ENCODE measurements at places on chromosomes 1 and 21. TPM values are rescaled to one million over a fixed set of nuclear protein-coding genes. Genes with fewer than 3 reads are reported as not detected.

SHISAL2A gene
- total RNA-seq = 3.2 TPM

FMOD gene
- total RNA-seq = 36.3 TPM

KCNE1 gene
- 0.91 TPM for total RNA-seq

DNA sequence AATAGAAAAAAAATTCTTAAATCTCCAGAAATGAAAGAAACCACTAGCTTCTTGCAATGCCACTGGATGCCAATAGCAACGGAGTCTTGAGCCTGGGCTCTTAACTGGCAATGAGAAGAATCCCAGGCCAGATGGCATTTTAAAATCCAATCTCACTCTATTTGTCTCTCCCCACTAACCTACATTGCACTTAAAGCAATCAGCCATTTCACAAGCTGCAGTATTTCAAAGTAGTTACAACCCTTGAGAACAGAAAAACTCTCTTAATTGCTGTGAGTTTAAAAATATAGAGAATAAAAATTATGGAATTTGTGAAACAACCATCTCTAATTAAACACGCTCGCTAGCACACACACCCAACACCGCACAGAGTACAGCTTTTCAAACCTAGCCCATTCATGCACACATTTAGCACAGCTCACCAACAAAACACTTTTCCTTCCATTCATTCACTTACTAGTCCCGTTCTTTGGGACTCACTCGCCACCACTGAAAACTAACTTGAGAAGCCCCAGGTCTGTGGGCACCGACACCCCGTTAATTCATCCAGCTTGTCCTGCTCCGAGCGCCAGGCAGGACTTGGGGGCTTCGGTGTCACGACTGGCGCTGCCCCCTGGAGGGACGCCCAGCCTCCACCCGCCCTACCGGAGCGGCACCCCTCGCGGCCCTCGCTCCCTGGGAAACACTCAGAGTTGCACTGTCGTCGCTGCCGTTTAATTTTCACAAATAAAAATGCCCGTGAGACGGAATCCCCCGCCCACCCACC, 1.0 kb downstream of the DDAH1 start:
- DNase-seq = no peak
